GM12892 (cell line): ENCODE measurements at places on chromosomes 12 and 14.
A peak's percentile ranks its signal among the peaks of the same experiment; 100 is the strongest.

- DNase-seq, result no peak
Observed at GRCh38 chr12:97394657-97395056, 67.9 kb upstream of the RMST start.

GRCh38 chr14:80584744-80585505 lies 356.6 kb downstream of the CEP128 start:
- DNase-seq, result no peak

GRCh38 chr14:65224799-65225198 lies 122.5 kb upstream of the MAX start:
- no peak for DNase-seq

DNA sequence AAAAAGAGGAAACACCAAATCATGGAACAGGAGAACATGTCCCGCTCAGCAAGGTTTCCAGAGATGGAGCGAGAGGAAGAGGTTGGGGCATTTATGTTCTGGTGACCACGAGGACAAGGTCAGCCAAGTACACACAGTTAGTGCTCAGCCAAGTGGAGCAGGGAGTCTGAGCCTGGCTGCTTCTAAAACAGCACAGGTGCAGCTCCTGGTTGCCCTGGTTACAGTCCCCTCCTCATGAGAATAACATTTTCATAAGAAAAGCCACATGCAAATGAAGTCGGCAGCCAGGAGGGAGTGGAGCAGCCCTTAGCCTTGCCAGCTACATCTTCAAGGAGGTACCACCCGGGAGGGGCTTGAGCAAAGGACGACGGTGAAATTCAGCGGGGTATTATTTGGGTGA lies 81.8 kb downstream of the NOS1 start:
- DNase-seq, result no peak

DNA sequence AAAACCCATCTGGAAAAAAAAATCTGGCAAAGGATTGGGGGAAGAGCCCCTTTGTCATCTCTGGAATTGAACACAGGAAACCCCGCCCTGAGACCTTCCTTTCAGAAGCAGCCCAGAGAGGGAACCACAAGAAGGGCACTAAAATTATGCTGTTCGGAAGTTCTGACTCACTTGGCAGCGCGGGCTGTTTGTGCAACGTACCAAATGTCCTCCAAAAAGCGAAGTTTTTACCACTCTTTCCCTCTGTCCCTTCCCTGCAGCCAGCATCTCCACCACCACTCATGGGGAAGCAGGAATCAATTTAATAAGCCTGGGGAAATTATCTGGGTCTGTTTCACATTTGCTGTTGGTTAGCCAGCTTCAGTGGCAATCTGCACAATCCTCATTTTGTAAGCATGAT lies 3.2 kb upstream of the SYNE3 start:
- no peak for DNase-seq

- DNase-seq, result no peak
Observed at GRCh38 chr12:131075611-131076010, 121.9 kb downstream of the ADGRD1 start.

- DNase-seq, result no peak
Observed at GRCh38 chr12:57758552-57759359, 3.9 kb downstream of the MARCHF9 start.

DNA sequence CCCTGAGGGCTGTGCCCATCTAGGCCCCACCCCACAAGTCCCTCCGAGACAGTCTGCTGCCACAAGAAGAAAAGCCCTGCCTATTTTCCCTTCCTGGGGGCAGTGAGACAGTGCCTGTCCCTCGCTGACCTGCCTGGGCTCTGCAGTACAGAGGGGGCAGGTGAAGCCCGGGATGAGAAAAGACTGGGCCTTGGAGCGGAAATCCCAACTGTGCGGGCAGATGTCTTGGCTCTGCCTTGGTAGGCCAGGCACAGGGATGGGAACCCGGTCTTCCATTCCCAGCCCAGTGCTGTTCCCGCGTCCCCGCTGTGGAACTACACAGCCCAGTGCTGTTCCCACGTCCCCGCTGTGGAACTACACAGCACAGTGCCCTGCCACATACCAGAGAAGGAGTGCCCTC lies 12.8 kb upstream of the NXPH4 start:
- DNase-seq, result no peak

GRCh38 chr14:53411125-53411524 lies 258.0 kb upstream of the DDHD1 start:
- DNase-seq, result no peak

GRCh38 chr14:85909581-85909980 lies 379.6 kb downstream of the FLRT2 start:
- DNase-seq, result no peak

DNA sequence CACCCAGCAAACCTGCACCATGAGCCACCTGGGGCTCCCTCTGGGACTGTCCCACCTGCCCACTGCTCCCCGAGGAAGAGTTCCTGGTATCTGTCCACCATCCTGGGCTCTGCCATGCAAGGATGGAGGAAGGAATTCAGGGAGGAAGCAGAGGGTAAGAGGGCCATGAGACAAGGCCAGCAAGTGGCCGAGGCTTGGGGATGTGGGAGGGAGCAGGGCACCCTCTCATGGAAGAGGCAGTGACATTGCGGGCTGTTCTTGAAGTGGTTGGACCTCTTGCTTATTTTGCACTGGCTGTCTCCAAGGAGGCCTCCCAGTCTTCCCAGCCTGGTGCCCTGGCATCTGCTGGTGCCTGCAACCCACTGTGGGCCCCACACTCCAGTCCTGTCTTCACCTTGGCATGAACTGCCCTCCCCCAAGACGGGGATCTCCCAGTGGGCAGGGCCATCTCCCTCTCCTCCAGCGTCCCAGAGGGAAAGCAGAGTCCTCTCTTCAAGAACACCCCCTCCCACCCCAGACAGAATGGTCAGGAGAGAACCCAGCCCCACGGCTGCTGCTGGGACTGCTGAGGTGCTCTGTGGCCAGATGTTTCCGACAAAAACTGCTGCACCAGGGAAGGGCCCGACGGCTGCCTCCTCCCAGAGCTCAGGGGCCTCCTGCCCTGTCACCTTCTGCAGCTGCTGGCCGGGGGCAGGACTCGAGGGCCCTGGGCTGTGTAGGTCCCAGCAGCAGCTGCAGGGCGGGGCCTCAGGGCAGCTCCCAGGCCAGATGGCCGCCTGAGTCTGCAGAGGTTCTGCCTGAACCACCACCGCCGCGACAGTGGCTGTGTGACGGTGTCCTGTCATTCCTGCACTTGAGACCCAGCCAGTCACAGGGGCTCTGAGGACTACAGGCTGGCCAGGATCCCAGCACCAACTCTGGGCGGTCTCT lies 1.8 kb upstream of the AKT1 start:
- DNase-seq, result no peak

DNA sequence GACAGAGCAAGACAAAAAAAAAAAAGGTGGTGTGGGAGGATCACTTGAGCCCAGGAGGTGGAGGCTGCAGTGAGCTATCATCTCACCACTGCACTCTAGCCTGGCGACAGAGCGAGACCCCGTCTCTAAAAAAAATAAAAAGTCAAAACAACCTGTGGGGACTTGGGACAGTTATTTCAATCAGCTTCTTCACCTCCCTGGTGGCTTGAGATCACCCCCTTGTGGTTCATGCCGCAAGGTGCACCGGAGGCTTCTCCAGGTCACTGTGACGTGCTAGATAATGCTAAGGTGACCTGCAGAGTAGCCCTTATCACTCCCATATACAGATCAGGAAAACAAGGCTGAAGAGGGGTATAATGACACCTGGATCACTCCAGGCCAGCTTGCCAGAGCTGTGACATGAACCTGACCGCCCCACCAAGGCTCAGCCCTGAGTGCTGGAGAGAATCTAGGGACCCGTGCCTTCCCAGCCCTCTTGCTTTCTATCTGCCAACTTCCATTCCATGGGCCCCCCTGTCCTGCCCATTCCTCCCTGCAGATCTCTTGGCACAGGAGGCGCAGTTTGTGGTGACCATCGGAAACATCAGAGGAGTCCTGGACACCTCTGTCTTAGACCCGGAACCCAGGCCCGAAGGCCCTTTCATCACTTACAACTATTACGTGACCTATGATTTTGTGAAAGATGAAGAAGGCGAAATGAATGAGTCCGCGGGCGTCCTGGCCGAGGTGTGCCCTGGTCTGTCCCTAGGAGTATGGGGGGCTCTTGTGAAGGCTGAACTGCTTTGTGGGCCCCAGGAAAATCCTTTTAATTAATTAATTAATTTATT lies 8.1 kb downstream of the LRRC43 start:
- peak; percentile 75 for DNase-seq

DNA sequence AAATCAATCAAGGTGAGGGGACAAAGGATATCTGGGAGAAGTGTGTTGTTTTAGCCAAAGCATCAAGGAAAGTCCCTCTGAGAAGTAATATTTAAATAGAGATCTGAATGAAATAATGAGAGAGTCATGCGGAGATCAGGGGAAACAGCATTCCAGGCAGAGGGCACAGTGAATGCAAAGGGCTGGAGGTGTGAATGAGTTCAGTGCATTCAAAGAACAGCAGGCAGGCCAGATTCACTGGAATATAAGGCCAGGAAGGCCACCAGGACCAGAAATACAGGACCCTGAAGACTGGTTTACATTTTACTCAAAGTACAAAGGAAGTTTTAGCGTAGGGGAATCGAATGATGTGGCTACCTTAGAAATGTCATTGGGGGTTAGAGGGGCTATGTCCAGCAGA lies 436.2 kb upstream of the TMEM132C start:
- DNase-seq, result no peak

GRCh38 chr12:130357729-130358330 lies 20.1 kb downstream of the PIWIL1 start:
- DNase-seq, result no peak

GRCh38 chr12:49369411-49370145 lies 2.3 kb downstream of the SPATS2 start:
- DNase-seq, result peak; percentile 46

DNA sequence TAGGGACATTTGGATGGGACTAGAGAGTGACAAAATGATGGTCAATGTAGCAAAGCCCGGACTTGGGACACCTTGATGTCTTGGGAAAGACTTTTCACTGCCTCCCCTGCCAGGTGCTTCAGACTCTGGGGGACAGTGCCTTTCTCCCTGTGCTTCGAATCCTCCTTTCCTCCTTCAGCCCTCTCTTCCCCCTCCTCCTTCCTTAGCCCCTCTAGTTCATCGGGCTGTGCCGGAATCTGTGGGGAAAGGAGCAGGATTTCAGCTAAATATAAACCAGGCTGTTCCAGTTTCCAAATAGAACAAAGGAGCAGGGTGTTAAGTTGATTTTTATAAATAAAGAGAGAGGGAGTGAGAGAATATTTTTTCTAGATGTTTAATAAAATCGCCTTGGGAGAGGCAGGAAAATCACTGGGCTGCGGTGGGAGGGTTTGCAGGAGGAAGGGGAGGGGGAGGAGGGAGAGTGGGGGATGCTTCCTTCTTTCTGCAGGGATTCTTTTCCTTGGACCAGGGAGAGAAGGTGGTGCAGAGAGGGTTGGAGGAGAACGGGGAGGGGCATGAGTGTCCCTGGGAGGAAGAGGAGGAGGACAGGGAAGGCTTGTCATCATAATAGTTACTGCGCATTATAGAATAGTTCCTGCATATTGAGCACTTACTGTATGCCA lies 21.3 kb upstream of the CABP1 start:
- no peak for DNase-seq

- no peak for DNase-seq
Observed at GRCh38 chr12:79021021-79021420, 156.4 kb downstream of the SYT1 start.

DNA sequence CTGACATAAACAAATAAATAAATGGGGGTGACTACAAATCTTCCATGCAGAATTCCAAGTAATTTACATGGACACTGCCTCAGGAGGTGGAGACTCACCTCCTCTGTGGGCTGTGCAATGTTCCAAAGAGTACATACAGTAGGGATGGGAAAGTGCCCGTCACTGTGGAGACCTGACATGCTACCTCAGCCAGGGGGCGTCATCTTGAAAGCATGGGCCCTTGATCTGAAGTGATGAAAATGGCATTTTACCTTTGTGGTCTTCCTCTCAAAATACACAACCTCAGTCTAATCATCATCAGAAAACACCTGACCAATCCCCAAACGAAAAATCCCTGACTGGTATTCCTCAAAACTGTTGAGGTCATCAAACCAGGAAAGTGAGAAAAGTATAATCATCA lies 48.4 kb downstream of the ANAPC7 start:
- DNase-seq, result no peak

DNA sequence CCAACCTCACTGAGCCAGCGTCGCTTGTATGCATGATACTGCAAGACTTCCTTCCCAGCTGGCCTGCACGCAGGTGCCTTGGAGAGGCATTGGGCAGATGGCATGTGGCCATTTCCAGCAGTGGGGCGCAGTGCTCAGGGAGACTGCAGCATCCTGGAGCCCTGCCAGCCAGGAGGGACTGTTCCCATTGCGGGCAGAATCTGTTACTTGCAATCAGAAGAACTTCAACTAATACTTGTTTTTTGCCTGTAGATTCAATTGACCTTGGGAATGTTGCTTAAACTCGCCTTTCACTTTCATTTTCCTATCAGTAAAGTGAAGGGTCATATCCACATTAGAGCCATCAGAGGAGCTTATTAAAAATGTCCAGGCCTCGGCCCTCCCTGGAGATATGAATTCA lies 29.8 kb downstream of the ANKRD9 start:
- no peak for DNase-seq

DNA sequence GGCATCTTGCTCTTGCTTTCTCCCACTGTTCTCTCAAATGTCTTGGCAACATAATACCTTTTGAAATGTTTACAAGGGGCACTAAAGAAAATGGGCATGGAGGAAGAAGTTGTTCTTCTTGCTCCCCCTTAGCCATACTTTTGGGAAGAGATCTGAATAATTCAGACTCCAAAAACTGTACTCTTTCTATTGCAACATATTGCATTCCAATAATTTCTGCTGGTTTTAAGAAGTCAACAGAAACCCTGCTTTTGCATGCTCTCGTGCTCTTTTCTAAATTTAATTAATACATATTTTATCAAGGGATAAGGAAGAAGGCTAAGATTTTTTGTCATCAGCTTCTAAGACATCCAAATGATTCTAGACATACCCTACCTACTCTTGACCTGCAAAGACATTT lies 409.9 kb upstream of the SOX5 start:
- no peak for DNase-seq

- DNase-seq, result no peak
Observed at GRCh38 chr12:85281636-85282312, 1.8 kb downstream of the ALX1 start.

- no peak for DNase-seq
Observed at GRCh38 chr14:53260286-53260685, 107.2 kb upstream of the DDHD1 start.

- DNase-seq, result no peak
Observed at GRCh38 chr12:10563002-10563401, 50.4 kb downstream of the MAGOHB start.

GRCh38 chr12:94868161-94868560 lies 135.3 kb downstream of the NDUFA12 start:
- no peak for DNase-seq

DNA sequence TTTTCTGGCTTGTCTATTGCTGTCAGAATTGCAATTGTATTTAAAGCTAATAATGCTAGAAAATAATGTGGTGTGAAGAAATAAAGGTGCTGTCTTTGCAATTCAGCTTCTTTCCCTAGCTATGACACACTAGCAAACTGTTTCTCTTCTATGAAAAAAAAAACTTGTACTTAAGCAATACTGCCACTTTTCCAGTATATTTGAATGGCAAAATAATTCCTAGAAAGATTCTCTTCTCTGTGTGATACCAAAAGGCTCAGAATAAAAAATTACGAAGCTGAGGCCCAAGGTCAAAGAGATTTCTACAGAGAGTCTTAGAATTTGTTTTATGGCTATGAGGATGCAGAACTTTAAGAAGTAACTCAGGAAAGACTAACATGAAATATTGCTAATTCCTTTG lies 235.5 kb downstream of the ADAMTS20 start:
- DNase-seq, result no peak

- DNase-seq, result no peak
Observed at GRCh38 chr14:57573173-57573572, 79.5 kb upstream of the CCDC198 start.
